Heart left ventricle (tissue), 16 donors: ENCODE measurements at places on chromosomes 6 and 20.

- DNase-seq = no peak
Measured at GRCh38 chr6:154329350-154330170, 27.0 kb downstream of the IPCEF1 start.

DNA sequence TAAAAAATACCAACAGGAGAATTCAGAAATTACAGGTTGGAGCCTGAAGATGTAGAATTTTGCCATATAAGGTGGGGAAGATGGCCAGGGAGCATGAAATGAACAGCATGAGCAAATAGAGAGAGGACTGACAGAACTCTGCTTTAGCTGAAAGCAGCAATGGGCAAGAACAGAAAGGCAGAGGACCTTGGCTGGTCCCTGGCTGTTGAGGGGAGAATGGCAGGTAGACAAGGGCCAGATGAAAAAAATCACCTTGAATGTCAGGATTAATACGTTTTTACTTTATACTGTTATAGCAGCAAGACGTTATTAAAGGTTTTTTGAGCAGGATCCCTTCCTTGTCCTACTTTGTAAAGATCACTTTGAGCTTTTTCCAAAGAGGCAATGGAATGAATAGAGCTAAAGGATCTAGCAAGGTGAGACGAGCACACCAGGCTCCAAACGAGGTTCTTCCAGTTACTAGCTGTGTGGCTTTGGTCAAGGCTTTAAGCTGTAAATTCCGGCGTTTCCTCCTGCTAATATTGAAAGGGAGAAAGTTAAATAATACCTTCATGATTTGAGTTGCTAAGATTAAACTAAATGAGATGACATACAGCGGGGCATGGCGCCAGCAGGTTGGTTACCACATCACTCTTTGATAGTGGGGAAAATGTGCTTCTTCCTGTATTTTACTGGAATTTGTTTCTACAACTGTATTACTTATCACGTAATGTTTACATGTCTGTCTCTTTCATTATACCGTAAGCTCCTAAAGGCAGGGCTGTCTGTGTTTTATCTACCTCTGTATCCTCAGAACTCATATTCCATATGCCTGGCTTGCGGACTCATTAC lies 776 bp downstream of the PPIL1 start:
- no peak for DNase-seq

DNA sequence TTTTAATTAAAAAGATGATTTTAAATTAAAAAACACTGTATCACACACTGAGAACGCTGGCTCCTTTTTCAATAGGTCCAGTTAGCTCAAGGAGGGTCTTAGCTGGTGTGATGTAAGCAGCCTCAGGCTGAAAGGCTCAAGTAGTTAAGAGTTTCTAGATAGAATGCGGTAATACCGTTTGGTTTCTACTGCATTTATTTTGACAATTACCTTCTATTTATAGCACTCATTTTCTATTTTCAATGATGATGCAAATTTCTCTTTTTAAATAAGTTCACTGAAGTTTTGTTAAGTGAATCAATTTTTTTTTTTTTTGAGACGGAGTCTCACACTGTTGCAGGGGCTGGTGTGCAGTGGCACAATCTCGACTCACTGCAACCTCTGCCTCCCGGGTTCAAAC lies 87.1 kb downstream of the PREX1 start:
- no peak for DNase-seq

DNA sequence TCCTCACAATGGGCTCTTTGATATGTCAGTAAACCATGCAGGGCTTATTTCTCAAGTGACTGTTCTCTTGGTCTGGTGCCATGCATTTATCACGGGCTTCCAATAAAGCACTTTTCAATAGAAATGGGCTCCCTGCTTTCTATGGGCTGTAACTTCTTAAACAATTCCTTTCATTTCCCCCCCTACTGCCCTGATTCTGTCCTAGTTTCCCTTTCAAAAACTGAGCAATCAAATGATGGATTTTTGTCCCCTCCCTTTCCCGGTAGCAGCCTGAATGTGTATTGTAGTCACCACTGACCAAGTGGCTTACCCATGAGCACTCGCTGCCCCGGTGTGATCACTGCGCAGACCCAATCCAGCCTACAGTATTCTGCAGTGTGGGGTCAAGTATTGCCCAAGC lies 13.9 kb downstream of the RPS10 start:
- DNase-seq = no peak

GRCh38 chr6:7640607-7641577 lies 50.9 kb downstream of the SNRNP48 start:
- DNase-seq = no peak

- no peak for DNase-seq
Measured at GRCh38 chr6:53281518-53282215, 67.1 kb downstream of the ELOVL5 start.

DNA sequence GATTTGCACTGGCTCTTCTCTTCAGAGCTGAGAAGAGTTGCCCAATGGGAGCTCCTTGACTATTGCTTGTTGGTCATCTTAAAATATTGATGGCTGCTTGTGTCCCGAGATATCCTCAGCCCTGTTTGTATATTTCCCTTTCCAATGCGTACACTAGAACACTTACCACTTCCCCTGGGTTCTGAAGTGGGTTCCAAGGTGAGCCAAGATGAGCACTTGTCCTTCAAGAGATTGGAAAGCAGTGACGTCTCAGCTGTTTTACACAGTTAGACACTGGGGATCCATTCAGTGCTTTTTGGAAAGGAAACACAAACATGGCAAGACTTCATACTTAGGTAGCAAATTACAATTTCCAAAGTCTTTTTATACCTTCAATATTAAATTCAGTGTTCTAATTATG lies 716.4 kb upstream of the CITED2 start:
- no peak for DNase-seq

DNA sequence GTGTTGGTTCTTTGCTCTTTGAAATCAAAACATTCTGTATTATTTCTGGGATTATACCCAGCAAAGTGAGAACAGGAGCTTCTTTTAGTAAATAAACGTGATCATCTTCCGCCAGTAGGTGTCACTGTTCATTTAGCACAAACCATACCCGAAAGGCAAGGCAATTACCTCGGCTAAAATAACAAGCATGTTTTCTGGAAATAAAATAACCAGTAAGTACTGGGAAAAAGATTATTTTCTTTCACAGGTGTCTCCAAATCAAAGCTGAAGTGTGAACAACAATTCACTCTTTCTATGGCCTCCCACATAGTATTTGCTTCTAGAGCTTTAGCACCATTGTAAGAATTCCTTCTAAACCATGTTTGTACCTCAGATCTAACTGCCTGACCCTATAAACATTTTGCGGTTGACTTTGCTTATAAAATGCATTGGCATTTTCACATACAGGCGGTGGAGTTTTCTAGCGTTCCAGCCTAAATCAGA lies 144.6 kb upstream of the AGPAT4 start:
- peak; percentile 66 for DNase-seq

- peak; percentile 27 for DNase-seq
Measured at GRCh38 chr6:364609-365540, 26.7 kb upstream of the IRF4 start.

GRCh38 chr6:116476002-116476678 lies 15.0 kb downstream of the CALHM6 start:
- DNase-seq = no peak

GRCh38 chr6:89410231-89410761 lies 1.8 kb downstream of the RRAGD start:
- no peak for DNase-seq

- DNase-seq = no peak
Measured at GRCh38 chr6:70315079-70315751, 12.3 kb upstream of the COL9A1 start.

DNA sequence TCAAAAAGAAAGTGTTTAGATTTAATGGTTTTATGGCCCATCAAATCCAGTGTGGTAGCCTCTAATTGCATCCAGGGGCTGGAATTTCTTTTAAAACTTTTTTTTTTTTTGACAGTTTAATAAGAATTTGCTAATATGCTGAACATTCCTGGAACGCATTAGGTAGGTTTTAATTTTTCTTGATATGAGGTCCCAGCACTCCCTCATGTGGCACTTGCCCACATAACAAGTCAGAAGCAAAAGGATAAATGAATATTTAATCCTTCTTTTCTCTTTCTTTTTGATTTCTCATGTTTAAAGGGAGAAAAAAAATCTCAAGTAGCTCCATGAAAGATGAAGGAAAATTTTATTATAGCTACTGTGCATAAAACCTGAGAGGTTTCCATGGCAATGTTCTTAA lies 13.5 kb downstream of the HAO1 start:
- DNase-seq = no peak

DNA sequence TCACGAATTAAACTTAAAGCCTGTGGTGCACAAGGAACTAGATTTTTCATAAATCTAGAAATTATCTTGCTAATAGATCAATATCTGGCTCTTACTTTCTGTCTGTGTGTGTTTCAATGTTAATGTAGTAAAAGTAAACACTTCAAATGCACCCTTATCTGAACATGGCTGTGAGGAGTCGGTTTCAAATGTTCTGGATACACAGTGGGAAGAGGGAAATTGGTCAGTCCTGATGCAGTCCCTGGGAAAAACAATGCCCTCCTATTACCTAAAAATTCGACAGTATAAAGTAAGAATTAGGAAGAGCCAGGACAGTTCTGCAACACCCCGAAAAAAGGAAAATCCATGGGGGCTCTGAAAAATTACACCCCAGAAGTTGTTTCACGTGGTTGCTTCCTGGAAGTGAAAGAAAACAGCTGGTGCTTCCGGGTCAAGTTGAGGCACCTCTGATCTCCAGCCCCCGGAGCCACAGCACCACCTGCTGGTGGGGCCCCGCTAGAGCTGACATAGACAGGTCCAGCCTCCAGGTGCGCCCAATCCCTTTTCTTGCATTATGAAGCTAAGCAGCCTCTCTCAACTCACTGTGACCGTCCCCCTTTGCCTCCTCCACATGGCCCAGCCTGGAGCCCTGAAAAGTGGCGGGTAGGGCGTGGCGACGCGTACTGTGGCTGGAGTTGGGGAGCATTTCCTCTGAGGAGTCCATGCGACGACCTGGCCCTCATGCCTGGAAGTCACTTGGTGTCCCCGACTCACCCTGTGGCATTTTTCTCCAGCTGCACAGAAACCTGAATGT lies 8.3 kb downstream of the SEMG2 start:
- no peak for DNase-seq

GRCh38 chr20:23095499-23095898 lies 9.4 kb upstream of the CD93 start:
- DNase-seq = no peak

DNA sequence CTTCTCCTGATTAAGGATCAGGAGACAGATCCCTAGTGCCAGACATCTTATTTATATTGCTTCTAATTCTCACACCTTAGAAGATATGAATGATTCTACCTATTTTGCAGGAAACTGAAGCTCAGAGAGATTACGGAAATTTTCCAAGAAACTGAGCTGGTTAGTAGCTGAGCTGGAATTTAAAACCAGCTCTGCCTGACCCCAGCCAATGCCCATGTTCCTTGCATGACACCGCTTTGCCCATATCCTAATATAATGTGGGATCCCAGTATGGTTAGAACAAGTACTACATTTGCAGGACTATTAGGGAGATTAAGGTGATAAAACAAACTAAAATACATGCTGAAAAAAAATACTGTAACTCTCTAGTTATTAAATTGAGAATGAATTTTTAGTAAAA lies 1.9 kb downstream of the TMEM30A start:
- no peak for DNase-seq

DNA sequence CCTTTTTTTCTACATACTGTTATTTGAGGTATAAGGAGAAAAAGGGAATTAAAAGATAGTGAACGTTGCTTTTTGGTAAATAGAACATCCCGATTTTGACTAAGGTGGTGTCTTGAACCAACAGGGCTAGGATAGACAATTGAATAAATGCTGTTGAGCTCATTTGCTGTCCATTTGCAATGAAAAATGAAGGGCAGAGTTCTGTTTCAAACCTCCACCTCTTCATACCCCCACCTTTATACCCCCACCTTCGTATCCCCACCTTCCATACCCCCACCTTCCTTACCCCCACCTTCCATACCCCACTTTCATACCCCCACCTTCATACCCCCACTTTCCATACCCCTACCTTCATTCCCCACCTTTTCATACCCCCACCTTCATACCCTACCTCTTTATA lies 93.4 kb upstream of the NAA20 start:
- DNase-seq = no peak

DNA sequence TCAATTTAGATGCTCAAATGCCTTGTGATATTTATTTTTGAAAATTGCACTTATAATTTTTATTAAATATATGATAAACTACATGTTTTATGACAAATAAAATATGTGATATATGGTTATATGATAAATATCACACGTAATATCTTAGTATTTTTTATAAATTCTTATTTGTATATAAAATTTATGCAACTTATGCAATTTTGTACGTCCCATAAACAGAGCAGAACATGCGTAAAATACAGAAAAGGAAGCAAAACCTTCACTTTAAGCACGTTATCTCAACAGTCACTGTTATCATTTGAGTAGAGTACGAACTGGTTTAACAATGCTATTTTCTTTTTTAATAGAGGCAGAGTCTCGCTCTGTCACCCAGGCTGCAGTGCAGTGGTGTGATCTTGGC lies 15.7 kb upstream of the ADRM1 start:
- no peak for DNase-seq

DNA sequence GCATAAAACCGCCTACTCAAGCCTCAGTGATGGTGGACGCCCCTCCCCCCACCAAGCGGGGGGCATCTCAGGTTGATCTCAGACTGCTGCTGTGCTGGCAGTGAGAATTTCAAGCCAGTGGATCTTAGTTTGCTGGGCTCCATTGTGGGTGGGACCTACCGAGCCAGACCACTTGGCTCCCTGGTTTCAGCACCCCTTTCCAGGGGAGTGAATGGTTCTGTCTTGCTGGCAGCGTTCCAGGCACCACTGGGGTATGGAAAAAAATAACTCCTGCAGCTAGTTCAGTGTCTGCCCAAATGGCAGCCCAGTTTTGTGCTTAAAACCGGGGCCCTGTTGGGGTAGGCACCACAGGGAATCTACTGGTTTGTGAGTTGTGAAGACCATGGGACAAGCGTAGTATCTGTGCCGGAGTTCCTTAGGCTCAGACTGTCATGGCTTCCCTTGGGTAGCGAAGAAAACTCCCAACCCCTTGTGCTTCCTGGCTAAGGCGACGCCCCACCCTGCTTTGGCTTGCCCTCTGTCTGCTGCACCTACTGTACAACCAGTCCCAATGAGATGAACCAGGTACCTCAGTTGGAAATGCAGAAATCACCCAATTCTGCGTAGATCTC lies 1334.5 kb upstream of the ADGRB3 start:
- peak; percentile 20 for DNase-seq
